ENCODE measurements at places on chromosomes 7 and 10. TPM values are rescaled to one million over a fixed set of nuclear protein-coding genes. Genes with fewer than 3 reads are reported as not detected.

HMX2 gene
- not detected for total RNA-seq

ACHE gene
- total RNA-seq: not detected

PALD1 gene
- total RNA-seq: not detected

NKX1-2 gene
- total RNA-seq: not detected

PON3 gene
- not detected for total RNA-seq

LRRN3 gene
- 0.43 TPM for total RNA-seq

LRRC17 gene
- total RNA-seq: not detected

GPR85 gene
- 7.2 TPM for total RNA-seq

FGFR2 gene
- not detected for total RNA-seq

LIPF gene
- not detected for total RNA-seq

OR2A5 gene
- not detected for total RNA-seq

HABP2 gene
- not detected for total RNA-seq

TMEM176B gene
- total RNA-seq: not detected

RBM20 gene
- total RNA-seq: 0.13 TPM

CPA4 gene
- total RNA-seq: 16.7 TPM

C10orf105 gene
- total RNA-seq: not detected

VAX1 gene
- not detected for total RNA-seq

RASA4B gene
- 1.1 TPM for total RNA-seq

MGAM2 gene
- total RNA-seq: not detected

TEX47 gene
- total RNA-seq: not detected

CHST15 gene
- total RNA-seq: 0.25 TPM

CYP2C8 gene
- total RNA-seq: not detected

ELMO1 gene
- not detected for total RNA-seq

AGR3 gene
- not detected for total RNA-seq

SAP25 gene
- total RNA-seq: not detected

OR2A12 gene
- not detected for total RNA-seq

GPER1 gene
- total RNA-seq: 3.4 TPM

TSPAN33 gene
- 0.76 TPM for total RNA-seq

CPA2 gene
- total RNA-seq: not detected
